GM23248 (cell line): ENCODE measurements at places on chromosomes 12 and 14. TPM values are rescaled to one million over a fixed set of nuclear protein-coding genes. Genes with fewer than 3 reads are reported as not detected.

GRCh38 chr12:102009796-102010195, 52.0 kb downstream of the WASHC3 start:
- no peak for DNase-seq

GRCh38 chr12:113173081-113173698, 12.1 kb downstream of the DDX54 start:
- DNase-seq = no peak

DNA sequence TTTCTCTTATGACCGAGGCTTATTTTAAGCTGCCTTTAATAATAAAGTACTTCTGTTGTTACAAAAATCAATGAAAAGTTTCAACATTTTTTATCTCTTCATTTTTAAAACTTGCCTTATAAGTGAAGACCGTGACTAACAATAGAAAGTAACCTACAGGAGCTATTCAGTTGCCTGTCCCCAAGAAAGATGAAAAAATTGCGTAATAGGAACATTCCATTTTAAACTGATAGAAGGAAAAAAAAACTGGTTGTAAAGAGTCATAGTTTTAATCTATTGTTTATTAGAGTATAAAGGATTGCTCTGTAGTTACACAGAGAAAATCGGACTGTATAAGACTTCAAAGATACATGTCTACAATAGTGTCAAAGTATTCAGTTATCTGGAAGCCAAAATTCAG, 83.3 kb downstream of the DAAM1 start:
- DNase-seq = peak; percentile 41

DNA sequence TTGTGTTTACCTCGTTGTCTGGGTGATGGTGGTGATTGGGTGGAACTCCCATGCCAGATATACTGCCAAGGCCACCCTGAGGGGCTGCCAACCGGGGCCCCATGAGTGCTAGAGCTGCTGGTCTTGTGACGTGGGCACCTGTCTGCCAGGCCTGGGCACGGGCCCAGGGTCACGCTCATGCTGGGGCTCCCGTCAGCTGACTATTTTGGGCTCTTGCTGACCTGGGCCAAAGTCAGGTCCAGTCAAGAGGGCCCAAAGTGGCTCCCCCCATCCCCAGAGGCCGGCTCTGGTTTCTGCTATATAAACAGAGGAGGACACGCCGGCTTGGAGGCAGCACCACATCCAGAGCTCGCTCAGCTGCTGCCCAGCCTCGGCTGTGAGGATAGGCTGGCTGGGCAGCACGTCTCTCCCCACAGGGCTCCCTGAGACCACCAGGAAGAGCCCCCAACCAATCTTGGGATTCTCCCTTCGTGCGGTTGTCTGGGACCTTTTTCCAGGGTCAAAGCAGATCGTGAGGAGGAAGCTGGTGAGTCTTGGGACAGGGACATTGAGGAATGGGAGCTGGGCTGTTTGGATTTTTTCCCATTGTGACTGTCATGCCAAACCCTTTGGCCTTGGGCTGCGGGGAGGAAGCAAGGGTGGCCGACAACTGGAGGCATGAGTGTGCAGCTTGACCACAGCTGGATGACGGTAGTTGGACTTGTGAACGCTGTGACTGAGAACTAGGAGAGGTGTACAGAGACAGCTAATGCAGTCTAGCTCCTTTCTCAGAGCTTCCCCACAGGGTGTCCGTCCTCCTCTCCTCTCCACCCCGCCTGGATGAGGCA, 7.6 kb upstream of the NR4A1 start:
- DNase-seq = peak; percentile 81

GRCh38 chr14:89920056-89920455, 34.5 kb downstream of the EFCAB11 start:
- no peak for DNase-seq

DNA sequence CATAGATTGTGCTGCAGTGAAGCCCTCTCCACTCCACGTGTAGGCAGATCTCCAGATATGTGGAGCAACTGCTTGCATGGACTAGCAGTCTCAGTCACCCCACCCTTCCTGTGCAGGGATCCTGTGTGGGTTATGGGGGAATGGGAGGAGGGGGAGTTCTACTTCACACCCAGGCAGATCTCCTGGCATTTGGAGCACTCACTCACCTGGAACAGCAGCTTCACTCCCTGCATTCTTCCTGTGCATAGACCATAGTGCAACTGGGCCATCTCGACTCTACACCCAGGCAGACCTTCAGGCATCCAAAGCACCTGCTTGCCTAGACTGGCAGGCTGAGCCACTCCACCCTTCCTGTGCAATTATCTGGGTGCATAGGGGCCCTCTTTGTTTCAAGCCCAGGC, 96.0 kb upstream of the PCED1B start:
- DNase-seq = no peak

DNA sequence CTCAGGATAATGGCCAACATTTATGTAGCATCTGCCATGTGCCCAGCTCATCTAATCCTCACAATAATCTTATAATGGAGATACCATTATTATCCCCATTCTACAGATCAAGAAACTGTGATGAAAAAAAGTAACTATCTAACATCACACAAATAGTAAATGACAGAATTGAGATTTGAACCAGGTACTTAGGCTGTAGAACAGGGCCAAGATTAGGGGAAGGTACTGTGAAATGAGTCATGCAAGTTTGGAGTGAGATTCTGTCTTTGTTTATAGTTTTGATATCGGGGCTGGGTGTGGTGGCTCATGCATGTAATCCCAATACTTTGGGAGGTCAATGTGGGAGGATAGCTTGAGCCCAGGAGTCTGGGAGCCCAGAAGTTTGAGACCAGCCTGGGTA, 1.3 kb upstream of the GNPTAB start:
- DNase-seq = no peak

DNA sequence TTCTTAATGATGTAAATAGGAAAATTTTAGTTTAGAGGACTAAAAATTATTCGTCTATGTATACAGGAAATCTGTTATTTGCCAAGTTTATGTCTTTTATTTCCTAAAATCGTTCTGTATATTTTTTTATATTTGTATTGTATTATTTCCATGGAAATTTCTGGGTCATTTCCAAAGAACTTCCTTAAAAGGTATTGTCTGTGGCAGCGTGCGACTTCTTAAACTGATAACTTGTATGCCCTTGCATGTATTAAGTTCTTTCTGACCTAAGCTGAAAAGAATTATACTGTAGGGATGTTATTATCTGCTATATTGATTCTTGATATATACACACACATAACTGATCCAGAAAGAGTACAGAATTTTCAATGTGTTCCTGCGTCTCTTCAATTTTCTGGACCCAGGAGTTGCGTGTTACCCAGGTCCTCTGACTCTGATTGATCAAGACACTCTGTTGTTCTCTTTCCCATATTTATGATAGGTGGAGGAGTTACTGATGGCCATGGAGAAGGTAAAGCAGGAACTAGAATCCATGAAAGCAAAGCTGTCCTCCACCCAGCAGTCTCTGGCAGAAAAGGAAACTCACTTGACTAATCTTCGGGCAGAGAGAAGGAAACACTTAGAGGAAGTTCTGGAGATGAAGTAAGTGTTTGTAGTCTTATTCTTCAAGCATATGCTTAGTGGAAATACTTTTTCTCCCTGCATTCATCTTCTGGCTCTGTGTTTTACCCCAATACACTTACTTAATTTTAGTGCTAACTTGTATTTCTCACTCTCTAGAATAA, 298.5 kb downstream of the ERC1 start:
- DNase-seq = peak; percentile 14

- no peak for DNase-seq
These were observed 63.2 kb downstream of the FBXO33 start for GRCh38 chr14:39369029-39369428.

DNA sequence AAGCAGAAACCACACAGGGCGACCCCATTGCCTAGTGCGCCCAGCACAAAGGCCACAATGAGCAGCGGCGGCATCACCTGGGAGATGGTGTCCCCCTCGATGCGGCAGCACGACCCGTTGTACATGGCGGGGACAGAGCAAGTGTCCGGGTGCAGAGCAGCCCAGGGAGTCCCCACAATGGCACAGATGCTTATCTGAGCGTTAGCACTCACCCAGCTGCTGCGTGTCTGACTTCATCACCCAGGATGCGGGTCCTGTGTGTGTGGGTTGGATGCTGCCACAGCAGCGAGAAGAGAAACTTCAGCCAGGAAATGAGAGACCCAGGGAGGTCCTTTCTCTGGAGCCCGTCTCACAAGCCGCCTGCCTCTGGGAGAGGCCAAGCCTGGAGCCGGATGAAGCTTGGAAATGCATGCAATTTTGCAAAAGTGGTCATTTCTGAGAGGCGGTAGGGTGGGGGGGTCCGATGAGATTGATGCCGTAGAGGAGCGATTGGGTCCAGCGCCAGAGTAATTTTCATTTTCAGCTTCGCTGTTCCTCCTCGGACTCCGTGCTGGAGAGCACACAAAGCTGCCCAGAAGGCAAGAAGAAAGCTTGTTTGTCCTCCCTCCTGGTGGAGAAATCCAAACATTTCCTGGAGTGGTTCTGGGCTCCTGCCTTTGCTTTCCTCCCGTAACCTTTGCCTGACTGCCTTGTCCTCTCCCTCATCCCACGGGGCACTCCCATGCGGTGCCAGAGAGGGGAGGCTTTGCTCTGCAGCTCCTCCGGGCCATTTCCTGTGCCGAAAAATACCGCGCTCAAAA, at the start of gene HCAR1:
TSS of gene HCAR1 (minus strand) at position 630 of the 800 bp plus-strand sequence. CDS start at position 125, 505 bp downstream.
- no peak for DNase-seq

- peak; percentile 56 for DNase-seq
These were observed 1.8 kb upstream of the TUBA1B start for GRCh38 chr12:49133014-49133413.

DNA sequence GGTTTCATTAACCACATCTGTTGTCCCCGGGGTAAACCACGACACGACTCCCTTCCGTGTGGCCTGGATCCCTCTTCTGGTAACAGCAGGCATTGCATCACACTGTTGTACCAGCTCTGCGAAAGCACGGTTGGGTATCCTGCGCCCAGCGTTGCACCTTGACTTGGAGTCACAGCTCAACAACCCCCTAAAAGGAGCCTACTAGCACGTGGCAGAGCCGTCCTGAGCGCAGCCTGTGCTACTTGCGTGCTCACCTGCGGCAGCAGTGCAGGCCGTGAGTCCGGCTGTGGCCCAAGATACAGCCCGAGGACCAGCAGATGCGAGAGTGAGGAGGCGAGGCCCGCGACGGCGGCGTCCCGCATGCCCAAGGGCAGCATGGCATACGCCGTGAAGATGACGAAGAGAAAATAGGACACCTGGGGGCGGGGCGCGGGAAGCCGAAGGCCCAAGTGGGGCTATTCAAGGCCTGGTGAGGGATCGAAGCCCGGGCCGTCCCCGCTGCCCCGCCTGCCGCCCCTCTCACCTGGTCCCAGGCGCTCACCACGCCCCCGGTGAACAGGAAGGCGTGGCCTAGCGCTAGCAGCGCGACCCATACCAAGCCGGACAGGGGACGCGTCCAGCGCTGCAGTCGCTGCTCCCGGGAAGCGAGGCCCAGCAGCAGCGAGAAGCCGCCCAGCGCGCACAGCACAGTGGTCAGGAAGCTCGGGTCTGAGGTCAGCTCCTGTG, 2.4 kb downstream of the ADCY4 start:
- peak; percentile 80 for DNase-seq

DNA sequence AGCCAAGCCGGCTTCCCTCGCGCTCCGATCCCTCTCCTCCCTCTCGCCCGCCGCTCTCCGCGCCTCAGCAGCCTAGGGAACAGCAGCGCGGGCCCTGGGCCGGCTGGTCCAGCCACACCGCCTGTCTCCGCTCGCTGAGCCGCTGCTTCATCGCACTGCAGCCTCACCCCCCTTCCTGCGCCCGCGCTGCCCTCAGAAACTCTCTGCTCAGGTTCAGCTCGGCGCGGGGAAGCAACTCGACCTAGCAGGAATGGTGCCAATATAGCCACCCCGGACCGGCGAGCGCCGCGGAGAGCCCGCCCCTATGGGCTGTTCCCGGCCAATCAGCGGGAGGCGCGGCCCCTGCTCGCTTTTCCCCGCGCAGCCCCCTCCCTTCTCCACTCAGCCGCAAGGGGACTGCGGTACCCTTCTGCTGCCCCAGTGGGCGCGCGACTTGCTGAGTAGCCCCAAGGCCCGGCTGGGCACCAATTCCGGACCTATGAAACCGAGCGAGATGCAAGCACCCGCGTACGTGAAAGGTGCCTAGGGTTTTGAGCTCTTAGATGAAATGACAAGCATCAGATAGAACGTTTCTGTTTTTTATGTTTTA, at the start of gene ADAMTS20:
TSS of gene ADAMTS20 (minus strand) at position 233 of the 589 bp plus-strand sequence. CDS start 282 bp downstream, outside the sequence.
- peak; percentile 40 for DNase-seq

GRCh38 chr12:69688471-69689427, 10.4 kb downstream of the BEST3 start:
- DNase-seq = peak; percentile 95

- DNase-seq = no peak
These were observed 14.7 kb downstream of the RASAL1 start for GRCh38 chr12:113120670-113121370.

- DNase-seq = peak; percentile 79
These were observed 6.1 kb downstream of the KRT81 start for GRCh38 chr12:52285172-52285745.

DNA sequence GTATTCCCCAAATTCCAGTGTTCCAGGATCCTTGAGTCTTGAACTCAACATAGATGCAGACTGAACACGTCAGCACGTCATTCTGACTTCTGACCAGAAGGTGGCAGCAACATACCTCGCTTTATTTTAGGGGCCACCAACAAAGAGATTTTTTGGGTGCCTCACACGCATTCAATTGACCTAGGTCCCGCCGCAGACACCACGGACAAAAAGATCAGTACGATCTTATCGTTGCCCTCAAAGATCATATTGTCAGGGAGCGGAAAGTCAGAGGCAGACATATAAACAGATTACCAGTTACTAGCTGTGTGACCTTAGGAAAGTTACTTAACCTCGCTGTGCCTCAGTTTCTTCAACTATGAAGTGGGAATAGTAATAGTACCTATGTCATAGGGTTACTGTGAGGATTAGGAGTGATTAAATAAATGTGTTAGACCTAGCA, 6.5 kb upstream of the PRPH start:
- DNase-seq = peak; percentile 62

DNA sequence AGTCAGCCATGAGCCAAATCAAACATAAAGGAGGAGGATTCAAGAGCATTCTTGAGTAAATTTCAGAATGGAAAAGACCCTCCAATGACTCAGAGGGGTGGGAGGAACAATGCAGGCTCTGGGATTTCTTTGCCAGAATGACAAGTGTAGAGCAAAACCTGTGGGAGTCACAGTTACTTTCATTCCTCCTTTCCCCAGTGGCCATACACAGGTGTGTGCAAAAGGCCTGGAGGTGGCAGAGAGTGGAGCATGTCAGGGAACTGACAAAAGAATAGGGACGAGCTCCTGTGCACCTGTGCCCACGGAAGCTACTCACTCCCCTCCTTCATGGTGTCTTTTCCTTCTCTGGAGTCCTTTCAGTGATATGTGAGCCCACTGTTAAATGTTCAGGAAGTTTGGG, 9.4 kb upstream of the CIPC start:
- no peak for DNase-seq

Gene PLEKHD1
- polyA plus RNA-seq = not detected in 2 replicates

Gene SMCO2
- 0.18 TPM in 1 of 2 replicates, not detected in the other for polyA plus RNA-seq

Gene TMEM63C
- polyA plus RNA-seq = not detected in 2 replicates

Gene IL23A
- 0.19 and 0.31 TPM in 2 replicates for polyA plus RNA-seq

Gene TM7SF3
- polyA plus RNA-seq = 55.8 and 58.4 TPM in 2 replicates

Gene C3AR1
- 0.24 TPM in 1 of 2 replicates, not detected in the other for polyA plus RNA-seq

Gene DPY19L2
- 0.15 and 0.31 TPM in 2 replicates for polyA plus RNA-seq

Gene RPGRIP1
- polyA plus RNA-seq = not detected in 2 replicates
